ENCODE measurements at places on chromosomes 2 and 18.
A peak's percentile ranks its signal among the peaks of the same experiment; 100 is the strongest.

GRCh38 chr2:233845301-233846060, 8.9 kb downstream of the HJURP start:
- DNase-seq, result no peak

DNA sequence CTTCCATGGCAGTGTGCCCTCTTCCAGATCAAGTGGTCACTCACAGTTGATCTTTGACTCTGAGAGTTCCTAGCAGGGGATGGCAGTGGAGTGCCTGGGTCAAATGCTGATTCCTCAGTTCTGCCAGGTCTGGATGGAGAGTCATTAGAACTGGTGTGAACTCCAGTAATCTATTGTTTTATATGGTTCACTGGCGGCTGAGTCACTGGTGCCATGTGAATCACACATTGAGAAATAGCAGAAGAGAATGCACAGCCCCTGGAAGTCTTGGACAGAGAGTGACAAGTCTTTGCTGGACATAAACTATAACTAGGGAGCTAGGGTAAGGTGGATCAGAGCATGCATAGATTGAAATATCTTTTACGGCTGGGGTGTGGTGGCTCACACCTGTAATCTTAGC, 86.9 kb downstream of the EIF2AK3 start:
- no peak for DNase-seq

- no peak for DNase-seq
Observed at GRCh38 chr2:25632396-25632795, 41.0 kb downstream of the DTNB start.

- no peak for DNase-seq
Observed at GRCh38 chr2:155980941-155981560, 351.5 kb downstream of the NR4A2 start.

- DNase-seq, result no peak
Observed at GRCh38 chr2:162197069-162197825, 45.2 kb upstream of the GCG start.

DNA sequence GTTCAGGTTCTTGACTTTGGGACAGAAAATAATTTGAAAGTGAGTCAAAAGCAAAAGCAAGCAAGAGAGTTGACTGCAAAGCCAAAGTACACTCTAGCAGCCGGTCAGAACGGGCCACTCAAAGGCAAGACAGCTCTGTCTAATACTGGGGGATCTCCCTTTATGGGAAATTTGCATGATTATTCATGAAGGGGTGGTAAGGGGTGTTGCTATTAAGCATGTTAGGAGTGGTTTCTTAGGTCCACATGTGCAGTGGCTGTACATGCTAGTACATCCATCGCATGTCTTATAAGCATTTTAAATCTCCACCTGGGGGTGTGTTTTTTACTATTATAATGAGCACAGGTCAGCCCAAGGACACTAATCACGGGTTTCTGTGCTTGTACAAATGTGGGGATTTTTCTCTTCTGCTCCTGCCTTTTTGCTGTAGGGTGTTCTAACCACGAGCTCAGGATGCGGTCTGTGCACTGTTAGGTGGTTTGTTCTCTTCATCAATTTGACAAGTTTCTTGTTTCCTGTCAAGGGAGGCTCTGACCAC, 60.2 kb upstream of the SPP2 start:
- DNase-seq, result peak; percentile 64
